Activated CD8-positive, alpha-beta memory T cell treated with anti-CD3 and anti-CD28 coated beads for 1 hour (primary cell): ENCODE measurements at places on chromosomes 16 and 17.
A peak's percentile ranks its signal among the peaks of the same experiment; 100 is the strongest.

- no peak for DNase-seq
These were observed 70.5 kb downstream of the NDEL1 start for GRCh38 chr17:8506145-8506544.

DNA sequence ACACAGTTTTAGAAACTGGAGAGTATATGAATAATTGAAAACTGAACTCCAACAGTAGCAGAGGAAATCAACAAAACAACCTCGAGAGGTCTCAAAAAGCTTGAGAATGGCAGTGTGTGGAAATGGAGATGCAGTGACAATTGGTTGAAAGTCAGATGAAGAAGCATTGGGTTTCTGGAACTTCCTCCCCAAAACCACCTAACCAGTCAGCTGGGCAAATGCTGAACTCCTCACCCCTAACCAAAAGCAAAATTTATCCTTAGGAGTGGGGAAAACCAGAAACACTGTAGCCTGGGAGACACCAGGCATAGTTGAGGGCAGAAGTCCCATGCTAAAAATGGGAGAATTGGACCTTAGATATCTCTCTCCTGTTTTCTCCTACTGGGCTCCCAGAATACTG is 109.9 kb downstream of the TANC2 start:
- no peak for DNase-seq

GRCh38 chr17:79648181-79648831 is 37.5 kb upstream of the RBFOX3 start:
- DNase-seq: no peak

GRCh38 chr17:69192754-69193153 is 35.9 kb downstream of the ABCA10 start:
- DNase-seq: no peak

GRCh38 chr17:76123749-76124581 is 17.1 kb downstream of the FOXJ1 start:
- no peak for DNase-seq

DNA sequence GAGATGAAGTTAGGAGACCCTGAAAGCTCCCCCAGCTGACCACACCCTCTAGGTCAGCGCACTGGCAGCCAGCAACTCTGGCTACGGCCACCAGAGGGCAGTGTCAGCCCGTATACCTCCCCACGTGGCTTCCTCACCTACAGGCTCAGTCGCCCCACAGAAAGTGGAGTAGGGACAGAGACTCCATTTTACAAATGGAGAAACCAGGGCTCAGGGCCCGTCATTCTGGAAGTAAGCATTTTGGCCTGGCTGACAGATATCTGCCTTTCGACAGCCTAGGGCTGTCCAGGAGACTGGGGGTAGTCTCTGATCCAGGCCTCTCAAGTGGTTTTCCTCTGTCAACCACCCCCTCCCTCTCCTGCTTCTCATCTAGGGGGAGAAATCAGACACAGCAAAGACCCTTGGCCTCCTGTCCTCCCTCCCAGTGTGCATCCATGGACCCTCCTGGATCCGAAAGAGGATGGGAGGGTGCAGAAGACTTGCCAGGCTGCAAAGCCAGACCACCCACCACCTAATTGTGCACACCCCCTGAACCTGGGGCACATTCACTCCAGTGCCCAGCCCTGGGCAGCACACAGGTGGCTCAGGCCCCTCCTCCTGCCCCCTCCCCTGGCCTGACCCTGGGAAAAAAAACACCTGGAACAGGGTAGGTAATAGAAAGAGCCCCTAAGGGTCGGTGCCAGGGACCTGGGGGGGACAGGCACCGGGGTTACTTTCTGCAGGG is 3.8 kb upstream of the HAP1 start:
- DNase-seq: peak; percentile 62

DNA sequence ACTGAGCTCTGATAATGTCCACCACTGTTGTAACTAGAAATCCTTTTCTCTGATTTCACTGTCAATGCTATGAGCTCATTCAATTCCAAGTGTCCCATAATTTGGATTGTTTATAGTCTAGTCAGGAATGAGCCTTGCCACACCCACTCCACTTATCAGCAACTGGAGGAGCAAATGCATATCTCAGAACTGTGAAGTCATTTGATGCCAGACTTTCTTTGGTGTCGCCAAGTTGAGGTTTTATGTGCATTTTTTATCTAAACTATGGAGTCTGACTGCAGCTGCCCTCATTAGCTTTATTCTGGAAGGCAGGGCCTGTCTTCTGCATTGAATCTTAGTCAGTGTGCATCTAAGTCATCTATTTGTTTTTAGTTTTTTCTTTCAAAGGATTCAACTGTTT is 361.3 kb downstream of the PMP22 start:
- DNase-seq: no peak

DNA sequence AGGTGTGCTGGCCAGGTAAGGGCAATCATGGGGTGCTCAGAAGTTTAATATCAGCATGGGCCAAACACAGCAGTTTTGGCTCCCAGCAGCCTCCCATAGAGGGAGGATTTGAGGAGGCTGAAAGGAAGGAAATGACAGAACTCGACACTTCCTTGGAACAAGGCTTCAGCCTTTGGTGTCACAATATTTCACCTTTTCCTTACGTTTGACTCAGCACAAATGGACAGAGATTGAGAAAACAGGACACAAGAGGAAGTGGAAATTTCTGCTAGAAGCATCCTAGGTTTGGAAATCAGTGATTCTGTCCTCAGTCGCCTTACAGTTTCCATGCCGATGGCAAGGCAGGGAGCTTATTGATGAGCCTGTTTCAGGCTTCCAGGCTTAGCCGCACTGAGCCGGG is 181.4 kb downstream of the MAF start:
- no peak for DNase-seq

GRCh38 chr16:2486645-2487516 is 12.0 kb downstream of the TBC1D24 start:
- peak; percentile 63 for DNase-seq

DNA sequence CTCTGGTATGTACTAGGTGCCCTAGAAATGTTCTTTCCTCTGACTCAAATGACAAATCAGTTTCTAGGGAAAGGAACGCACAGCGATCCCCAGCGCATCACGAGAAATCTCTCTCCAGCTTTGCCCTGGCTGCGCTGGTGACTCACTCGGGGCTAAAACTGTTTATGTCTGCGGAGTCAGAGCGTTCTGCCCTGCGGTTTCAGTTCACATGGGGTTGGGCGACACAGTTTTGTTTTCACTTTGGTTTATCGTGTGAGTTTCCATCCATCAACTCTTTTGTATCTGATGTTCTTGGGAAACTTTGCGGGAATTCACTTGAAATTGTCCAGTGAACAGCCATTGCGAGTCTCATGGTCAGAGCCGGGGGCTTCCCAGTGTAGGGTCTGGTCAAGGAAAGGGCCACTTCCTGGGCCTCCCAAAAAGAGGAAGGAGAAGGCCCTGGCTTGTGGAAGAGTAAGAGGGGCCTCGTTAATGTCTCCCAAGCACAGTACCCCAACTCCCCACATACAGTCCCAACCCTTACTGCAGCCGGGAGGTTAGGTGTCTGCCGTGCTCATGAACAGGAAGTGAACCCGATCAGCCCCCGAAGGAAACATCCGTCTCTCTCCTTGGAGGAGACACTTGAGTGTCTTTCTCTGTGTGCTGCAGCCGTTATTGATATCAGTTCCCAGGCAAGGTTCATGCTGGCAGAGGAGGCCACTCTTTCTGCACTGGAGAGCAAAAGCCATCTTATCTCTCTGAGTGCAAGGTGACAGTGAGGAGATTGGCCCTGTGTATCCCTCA is 643.2 kb downstream of the WWOX start:
- DNase-seq: peak; percentile 45

DNA sequence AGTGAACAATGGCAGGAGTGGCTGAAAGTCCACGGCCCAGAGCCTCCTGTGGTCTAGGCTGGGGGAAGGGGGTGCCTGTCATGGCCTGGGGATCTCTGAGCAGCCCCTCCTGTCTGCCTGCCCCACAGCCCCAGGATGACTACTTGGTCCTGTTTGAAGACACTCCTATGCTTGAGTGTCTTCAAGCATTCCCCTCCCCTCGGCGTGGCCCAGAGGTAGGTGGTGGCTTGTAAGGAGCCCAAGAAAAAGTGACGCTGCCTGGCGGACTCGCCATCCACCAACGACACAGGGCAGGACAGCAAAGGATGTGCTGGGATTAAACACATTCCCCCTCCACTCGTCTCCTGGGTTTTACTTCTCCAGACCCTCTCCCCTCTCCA is 5.7 kb downstream of the SULT1A1 start:
- no peak for DNase-seq

- DNase-seq: no peak
These were observed 5.3 kb downstream of the DOC2A start for GRCh38 chr16:30005341-30006094.

GRCh38 chr16:57092786-57093411 is 516 bp downstream of the CPNE2 start:
- DNase-seq: peak; percentile 36

DNA sequence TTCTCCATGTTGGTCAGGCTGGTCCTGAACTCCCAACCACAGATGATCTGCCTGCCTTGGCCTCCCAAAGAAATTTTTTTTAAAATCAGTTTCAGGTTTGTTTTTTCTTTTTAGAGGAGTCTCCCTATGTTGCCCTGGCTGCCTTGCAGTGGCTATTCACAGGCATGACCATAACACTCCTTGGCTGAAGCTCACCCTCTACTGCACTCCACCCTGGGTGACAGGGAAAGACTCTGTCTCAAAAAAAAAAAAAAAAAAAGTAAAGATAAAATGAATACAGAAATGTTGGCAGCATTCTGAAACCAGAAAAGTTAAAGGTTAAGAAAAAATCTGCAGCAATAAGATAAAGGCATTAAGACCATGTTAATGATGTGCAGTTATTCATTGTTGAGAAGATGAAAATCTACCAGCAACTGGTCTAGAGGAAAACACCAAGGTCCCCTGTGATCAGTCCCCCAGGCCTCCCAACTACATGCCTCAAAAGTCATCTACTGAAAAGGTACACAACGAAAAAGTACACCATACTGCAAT is 15.1 kb downstream of the YWHAE start:
- DNase-seq: no peak

DNA sequence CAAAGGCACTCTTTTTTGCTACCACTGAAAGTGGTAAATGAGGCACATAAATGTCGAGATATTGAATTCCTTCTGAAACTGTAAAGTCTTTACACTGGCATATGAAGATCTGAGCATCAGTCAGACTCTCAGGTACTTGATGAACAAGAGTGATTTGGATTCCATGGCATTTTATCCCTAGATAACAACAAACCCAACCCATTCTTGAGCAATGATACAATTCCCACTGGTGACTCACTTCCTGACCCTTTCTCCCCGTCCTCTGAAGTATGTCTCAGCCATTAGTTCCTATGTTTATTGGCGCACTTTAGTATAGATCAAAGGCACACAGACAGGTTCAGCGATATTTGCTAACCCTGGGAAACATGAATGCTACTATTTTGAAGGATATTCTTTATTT is 147.0 kb upstream of the RBFOX1 start:
- DNase-seq: no peak

DNA sequence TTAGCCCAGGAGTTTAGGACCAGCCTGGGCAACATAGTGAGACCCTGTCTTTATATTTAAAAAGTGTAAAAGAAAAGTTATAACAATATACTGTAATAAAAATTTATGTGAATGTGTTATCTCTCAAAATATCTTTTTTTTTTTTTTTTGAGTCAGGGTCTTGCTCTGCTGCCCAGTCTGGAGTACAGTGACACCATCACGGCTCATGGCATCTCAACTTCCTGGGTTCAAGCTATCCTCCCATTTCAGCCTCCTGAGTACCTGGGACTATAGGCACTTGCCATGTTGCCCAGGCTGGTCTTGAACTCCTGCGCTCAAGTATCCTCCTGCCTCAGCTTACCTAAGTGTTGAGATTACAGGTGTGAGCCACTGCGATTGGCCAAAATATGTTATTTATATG is 45.5 kb upstream of the SLC25A19 start:
- DNase-seq: no peak

DNA sequence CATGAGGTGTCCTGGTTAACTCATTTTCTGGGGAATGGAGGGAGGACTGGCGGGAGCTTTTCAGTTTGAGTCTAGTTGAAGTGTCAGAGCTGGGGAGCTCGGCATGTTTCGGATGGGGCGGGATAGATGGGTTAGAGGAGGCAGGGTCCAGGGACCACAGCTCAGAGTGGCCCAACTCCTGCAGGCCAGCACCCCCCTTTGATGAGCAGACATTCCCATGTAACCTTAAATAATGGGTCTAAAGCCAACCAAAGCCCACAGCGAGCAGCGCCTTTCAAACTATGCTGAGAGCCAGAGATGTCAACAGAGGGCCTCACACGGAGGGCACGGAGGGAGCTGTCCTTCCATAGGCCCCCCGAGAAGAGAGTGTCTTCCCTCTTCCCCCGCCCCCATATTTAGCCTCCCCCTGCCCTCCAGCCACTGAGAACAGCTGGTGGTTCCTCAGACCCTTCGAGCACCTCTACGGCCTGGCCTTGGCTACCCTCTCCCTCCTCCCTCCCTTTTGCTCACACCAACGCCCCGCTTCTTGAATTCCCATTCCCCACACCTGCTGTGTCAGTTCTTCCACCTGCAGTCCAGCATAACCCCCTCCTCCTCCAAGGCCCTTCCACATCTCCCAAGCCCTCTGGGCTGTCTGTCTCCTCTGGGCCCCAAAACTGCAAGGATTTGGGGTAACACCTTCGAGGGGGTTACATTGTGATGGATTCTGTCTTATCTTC is 21.8 kb downstream of the RAB11FIP4 start:
- no peak for DNase-seq

DNA sequence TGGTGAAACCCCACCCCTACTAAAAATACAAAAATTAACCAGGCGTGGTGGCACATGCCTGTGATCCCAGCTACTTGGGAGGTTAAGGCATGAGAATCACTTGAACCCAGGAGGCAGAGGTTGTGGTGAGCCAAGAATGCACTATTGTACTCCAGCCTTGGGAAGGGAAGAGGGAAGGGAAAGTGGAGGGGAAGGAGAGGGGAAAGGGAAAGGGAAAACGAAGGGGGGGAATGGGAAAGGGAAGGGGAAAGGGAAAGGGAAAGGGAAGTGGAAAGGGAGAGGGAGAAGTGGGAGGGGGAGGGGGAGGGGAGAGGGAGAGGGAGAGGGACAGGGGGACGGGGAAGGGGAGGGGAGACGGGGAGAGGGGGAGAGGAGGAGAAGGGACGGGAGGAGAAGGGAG is 122.5 kb downstream of the GAS7 start:
- no peak for DNase-seq

- DNase-seq: no peak
These were observed 580.1 kb upstream of the SALL1 start for GRCh38 chr16:51731160-51731559.

GRCh38 chr17:28925912-28926365 is 23.1 kb upstream of the DHRS13 start:
- DNase-seq: peak; percentile 9

DNA sequence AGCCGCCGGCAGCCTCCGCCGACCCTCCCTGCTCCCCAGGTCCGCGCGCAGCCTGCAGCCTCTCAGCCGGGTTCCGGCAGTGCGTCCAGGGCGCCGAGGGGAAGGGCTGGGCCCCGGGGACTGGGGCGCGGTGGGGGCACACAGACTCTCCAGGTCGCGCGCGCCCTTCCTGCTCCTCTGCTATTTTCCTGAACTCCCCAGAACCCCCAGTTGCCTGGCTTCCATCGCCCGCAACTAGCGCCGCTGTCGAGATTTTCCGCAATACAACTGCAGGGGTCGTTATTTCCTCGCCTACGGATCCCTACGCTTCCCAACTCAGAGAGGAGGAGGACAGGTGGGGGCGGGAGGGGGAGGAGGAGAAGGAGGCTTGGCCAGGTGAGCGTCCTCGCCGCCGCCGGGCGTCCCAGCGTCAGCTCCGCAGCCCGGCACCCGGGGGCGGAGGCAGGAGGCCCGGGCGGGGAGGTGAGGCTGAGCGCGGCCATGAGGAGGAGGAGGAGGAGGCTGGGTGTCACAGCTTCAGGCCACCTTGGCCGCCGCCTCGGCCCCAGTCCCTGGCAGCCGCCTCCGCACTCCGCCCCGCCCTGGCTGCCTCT is at the start of gene CA10:
CA10 (minus strand) TSS at position 265 of the 593 bp plus-strand sequence.
- no peak for DNase-seq
